ENCODE measurements at places on chromosomes 3 and 15. TPM values are rescaled to one million over a fixed set of nuclear protein-coding genes. Genes with fewer than 3 reads are reported as not detected.

Gene HYAL1
- total RNA-seq = 0.34 TPM

Gene LINGO1
- total RNA-seq = not detected

Gene SLC12A8
- 1.2 TPM for total RNA-seq

Gene CTXN2
- total RNA-seq = not detected

Gene KLHL40
- not detected for total RNA-seq

Gene GRAMD2A
- total RNA-seq = not detected

Gene GCHFR
- 29.0 TPM for total RNA-seq

Gene SLC22A14
- total RNA-seq = 0.29 TPM

Gene LYZL4
- 0.34 TPM for total RNA-seq

Gene KCTD6
- total RNA-seq = 10.0 TPM

Gene TGM4
- total RNA-seq = 0.80 TPM

Gene GOLGA8A
- total RNA-seq = 38.6 TPM

Gene MESP1
- 6.0 TPM for total RNA-seq

Gene CEP19
- 0.64 TPM for total RNA-seq

Gene CHP1
- total RNA-seq = 98.3 TPM

Gene BDH1
- 22.8 TPM for total RNA-seq

Gene MYH15
- 2.0 TPM for total RNA-seq

Gene ALDH1A3
- total RNA-seq = 2,025 TPM

Gene CFAP100
- total RNA-seq = not detected

Gene SEMA6D
- 0.64 TPM for total RNA-seq

Gene LRTM1
- not detected for total RNA-seq

Gene PP2D1
- total RNA-seq = not detected

Gene GABRA5
- 3.2 TPM for total RNA-seq

Gene ZNF774
- total RNA-seq = 1.2 TPM

Gene FAN1
- total RNA-seq = 20.5 TPM

Gene CLPX
- 26.7 TPM for total RNA-seq

Gene SLC9A9
- 3.3 TPM for total RNA-seq

Gene PATL2
- 0.50 TPM for total RNA-seq

Gene MAGEL2
- total RNA-seq = 0.15 TPM

Gene IMPG2
- total RNA-seq = 0.05 TPM

Gene ESYT3
- 0.38 TPM for total RNA-seq

Gene CAMK2N2
- 0.23 TPM for total RNA-seq

Gene TMC3
- not detected for total RNA-seq

Gene SLC12A1
- total RNA-seq = not detected

Gene CNTN4
- 5.8 TPM for total RNA-seq

Gene NR2E3
- 0.19 TPM for total RNA-seq

Gene ARPC4
- 200 TPM for total RNA-seq

Gene ZNF501
- total RNA-seq = 1.4 TPM

Gene SH3GL3
- total RNA-seq = 3.7 TPM

Gene ZNF660
- total RNA-seq = 0.30 TPM

Gene CCR8
- not detected for total RNA-seq

Gene FGF7
- total RNA-seq = 0.66 TPM

Gene ZCWPW2
- not detected for total RNA-seq

Gene IQCH
- 4.8 TPM for total RNA-seq

Gene FLNB
- total RNA-seq = 216 TPM

Gene OSTN
- not detected for total RNA-seq

Gene SKOR1
- 1.1 TPM for total RNA-seq

Gene GOLGA8N
- 0.16 TPM for total RNA-seq

Gene TERC
- total RNA-seq = 10.9 TPM

Gene SLC22A13
- 0.26 TPM for total RNA-seq

Measured in A375 (cell line).